Stimulated activated naive CD4-positive, alpha-beta T cell (primary cell): ENCODE measurements at places on chromosomes 13 and 19.

GRCh38 chr19:17264641-17264979, at the start of gene USHBP1:
USHBP1 (minus strand) TSS chr19:17264745; CDS start chr19:17264299, 446 bp downstream.
- DNase-seq, result no peak

- no peak for DNase-seq
These were observed 254.3 kb downstream of the NDFIP2 start for GRCh38 chr13:79735228-79735627.

DNA sequence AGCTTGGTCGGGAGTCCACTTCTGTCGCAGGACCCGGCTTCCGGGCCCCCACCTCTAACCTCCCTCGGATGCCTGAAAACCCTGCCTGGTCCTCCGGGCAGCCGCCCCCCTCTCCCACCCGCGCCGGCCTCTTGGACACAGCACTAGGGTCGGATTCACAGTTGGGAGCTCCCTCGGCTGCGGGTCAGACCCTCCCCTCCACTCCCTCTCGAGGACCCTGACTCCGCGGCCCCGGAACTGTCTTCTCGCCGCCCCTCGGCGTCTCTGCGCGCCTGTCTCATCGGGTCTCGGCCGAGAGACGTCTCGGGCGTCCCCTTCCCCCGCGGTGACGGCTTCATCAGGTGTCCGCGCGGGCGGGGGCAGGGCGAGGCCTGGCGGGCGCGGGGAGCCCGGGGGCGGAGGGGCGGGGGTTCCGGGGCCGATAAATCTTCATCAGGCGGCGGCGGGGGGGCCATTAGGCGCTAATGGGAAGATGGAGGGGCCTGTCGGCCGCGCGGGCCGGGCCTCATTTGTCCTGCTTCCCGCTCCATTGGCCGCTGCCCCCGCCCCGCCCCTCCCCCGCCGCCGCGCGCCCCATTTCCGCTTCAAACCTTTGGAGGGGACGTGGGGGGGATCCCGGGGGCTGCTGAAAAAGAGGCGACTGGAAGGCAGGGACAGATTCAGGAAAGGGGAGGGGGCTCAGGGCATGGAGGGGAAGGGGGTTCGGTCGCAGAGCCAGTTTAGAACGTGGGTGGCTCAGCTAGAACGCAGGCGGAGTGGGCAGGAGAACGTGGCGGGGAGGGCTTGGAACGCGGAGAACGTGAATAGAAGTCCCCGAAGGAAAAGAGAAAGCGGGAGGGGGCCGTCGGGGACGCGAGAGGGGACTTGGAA, 11.8 kb upstream of the ERFL start:
- no peak for DNase-seq

DNA sequence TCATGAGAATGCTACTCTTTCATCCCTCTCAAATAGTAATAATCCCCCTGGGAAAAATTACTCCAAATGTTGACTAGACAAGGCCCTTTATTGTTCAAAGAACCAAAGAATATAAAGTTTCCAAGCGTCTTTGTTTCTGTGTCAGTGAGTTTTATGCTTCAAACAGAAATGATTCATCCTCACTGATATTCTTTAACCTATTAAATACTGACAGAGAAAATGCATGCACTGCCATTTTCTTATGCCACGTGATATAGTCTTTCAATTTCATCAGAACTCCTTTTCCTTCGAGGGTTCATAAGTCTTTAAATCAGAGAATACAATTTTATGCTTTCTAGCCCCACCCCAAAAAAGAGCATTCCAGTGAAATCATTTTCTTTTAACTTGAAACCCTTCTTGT, 211.6 kb downstream of the SHISA2 start:
- DNase-seq, result no peak
